ENCODE measurements at places on chromosomes 2 and 18.

- no peak for DNase-seq
Observed at GRCh38 chr2:168090366-168091135, 156.8 kb downstream of the STK39 start.

DNA sequence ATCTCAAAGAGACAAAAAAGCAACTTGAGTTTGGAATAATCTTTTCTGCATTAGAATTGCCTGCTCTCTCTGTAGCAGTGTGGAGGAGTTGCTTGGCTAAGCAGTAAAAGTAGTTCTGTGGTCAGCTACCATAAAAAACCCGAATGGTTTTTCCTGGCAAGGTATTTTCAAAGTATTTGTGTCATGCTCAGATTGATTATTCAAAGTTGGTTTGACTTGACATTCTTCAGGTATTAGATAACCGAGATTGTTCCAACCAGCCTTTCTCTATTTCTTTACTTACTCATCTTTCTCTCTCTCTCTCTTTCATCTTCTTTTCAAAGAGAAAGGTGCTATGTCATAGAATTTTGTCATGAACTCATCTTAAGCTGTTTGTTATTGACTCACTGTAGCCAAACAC is 404.9 kb downstream of the CPS1 start:
- no peak for DNase-seq

- DNase-seq: no peak
Observed at GRCh38 chr2:132430895-132431294, 14.3 kb downstream of the GPR39 start.

DNA sequence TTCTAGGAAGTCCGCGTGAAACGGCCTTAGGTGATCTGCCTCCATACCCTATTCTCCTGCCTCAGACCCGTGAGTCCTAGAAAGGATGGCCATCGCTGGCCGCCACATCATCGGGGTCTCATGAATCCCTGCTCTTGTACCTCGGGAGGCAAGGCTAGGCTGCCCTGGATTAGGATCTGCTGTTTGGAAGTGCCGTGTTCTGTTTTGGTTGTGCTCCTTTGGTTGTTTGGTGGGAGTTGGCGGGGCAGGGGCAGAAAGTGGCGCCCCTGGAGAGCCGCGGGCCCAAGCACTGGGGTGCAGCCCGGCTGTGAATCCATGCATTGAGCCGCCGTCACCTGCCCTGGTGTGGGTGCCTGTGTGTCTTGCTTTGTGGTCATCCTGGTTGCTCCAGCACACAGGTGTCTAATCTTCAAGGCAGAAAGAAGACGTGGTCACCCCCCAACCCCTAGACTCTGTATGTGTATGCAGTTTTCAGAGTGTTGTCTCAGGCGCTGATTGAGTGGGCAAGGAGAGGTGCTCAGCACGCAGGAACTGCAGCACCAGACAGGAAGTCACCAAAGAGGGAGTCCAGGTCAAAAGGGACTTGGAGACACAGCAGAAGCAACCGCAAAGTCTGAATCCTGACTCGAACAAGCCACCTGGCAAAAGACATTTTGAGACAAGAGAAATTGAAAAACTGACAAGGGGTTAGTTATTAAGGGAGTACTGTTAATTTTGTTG is 80.0 kb upstream of the LDLRAD4 start:
- DNase-seq: no peak

DNA sequence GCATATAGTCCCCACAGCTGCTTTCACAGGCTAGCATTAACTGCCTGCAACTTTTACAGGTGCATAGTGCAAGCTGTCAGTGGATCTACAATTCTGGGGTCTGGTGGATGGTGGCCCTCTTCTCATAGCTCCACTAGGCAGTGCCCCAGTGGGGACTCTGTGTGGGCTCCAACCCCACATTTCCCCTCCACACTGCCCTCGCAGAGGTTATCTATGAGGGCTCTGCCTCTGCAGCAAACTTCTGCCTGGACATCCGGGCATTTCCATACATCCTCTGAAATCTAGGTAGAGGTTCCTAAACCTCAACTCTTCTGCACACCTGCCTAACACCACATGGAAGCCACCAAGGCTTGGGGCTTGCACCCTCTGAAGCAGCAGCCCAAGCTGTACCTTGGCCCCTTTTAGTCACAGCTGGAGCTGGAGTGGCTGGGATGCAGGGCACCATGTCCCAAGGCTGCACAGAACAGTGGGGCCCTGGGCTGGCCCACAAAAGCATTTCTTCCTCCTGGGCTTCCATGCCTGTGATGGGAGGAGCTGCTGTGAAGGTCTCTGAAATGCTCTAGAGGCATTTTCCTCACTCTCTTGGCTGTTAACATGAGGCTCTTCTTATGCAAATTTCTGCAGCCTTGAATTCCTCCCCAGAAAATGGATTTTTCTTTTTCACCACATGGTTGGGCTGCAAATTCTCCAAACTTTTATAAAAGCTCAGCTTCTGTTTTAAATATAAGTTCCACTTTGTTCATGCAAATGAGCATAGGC is 59.3 kb downstream of the KDM3A start:
- DNase-seq: no peak

DNA sequence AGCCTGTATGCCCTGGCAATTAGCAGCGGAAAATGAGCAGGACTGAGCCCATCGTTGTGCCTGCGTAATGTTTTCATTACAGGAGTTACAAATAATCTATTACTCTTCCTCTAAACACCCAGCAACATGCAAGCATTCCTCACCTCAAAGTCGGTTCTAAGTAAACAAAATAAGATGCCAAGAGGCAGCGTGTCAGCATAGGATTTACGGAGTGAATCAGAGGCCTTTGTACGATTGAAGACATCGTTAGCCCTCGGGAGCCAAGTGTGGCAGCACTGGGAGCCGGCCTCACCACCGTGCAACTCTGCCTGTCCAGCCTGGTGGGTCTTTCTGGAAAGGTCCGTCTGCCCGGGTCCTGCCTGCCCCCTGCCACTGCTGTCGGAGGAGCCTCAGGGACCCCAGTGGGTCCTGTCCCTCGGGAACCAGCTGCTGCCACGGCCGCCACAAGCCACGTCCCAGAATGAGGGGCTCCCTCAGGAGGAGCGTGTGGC is 80.1 kb upstream of the CTDP1 start:
- DNase-seq: no peak

- no peak for DNase-seq
Observed at GRCh38 chr2:11923935-11924334, 177.5 kb downstream of the LPIN1 start.

DNA sequence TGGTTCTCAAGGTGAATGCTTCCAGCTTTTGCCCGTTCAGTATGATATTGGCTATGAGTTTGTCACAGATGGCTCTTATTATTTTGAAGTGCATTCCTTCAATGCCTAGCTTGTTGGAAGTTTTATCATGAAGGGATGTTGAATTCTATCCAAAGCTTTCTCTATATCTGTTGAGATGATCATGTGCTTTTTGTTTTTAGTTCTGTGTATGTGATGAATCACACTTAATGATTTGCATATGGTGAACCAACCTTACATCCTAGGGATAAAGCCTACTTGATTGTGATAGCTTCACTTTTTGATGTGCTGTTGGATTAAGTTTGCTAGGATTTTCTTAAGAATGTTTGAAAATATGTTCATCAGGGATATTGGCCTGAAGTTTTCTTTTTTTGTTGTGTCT is 112.1 kb downstream of the MBD2 start:
- no peak for DNase-seq

DNA sequence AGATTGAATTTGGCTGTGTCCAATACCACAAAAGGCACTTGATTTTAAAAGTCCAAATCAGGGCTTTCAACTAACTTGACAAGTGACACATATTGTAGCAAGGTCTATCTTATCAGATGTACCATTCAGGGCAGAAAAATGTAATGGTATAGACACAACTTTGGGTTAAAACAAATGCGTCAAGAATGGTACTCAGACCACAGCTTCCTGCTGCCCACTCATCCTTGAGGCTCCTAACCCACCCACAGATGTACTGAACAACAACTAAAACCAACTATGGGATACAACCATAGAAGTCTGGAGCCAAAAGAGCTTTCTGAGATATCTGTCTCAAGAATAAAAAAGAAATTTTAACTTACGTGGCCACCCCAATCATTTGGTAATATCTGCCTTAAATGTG is 105.2 kb downstream of the RBM43 start:
- DNase-seq: no peak

- DNase-seq: no peak
Observed at GRCh38 chr2:241135737-241136136, 13.5 kb downstream of the PASK start.

- no peak for DNase-seq
Observed at GRCh38 chr2:38763228-38763627, 12.1 kb upstream of the SRSF7 start.

DNA sequence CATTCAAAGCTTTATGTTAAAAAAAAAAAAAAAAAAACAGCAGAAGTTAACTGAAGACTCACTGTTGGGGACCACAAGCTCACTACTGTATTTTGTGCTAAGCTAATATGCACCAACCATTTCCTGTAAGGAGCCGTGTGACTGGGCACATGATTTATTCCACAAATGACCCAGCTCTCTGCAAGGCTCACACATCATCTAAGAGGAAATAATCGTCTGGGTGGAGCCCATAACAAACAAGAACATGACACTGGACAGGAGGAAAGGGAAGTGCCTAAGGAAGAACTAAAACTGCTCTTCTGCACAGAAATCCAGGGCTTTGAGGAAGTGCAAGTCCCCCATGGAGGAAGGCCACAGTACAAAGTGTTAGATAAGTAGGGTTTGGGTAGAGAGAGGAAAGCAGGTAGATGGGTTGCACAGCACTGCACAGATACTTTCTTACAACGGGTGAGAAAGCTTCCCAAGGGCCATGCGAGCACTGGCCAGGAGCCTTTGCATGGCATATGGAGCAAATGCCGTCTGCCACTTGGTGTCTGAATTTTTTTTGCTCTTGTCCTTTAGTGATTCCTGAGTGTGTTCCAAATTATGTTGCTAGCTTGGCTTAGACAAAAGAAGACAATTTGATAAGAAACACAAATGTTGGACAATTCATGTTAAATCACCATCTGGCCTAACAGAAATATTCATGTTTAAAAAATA is 24.4 kb downstream of the NFE2L2 start:
- peak; percentile 12 for DNase-seq

DNA sequence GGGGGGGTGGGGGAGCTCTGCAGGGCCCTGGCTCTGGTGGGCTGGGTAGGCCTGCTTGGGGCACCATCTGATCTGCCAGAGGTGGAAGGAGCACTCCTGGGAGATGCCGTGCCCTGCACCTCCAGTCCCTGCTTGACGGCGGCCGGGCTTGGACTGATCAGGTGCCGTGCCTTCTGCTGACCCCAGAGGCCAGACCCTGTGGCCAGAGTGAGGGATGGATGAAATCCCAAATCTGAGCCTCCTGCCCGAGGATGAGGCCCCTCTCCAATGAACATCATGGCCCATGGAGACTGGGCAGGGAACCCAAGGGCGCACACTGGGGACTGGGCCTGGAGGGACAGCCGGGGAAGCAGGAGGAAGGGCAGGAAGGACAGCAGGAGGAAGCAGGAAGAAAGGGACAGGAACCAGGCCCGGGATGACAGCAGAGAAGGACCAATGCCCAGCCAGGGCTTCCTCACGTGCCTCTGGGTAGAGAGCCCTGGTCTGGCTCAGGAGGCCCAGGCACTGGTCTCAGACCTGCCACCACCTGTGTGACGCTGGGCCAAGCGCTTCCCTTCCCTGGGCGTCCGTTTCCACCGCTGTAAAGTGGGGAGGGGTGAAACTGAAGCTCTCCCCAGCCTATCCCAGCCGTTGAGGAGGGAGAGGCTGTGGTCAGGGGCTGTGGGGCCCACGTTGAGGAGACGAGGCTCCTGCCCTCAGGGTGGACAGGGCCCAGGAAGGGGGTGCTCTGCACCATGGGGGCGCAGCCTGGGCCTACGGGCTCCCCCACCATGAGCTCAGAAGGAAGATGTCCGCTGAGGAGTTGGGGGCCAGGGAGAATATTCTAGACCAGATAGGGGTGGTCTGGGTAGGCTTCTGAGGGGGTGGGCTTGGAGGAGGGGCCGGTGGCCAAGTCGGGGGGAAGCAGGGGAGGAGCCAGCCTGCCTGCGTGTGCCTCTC is 1.0 kb upstream of the GPR35 start:
- DNase-seq: no peak

- no peak for DNase-seq
Observed at GRCh38 chr2:128469875-128470274, 151.2 kb upstream of the HS6ST1 start.

DNA sequence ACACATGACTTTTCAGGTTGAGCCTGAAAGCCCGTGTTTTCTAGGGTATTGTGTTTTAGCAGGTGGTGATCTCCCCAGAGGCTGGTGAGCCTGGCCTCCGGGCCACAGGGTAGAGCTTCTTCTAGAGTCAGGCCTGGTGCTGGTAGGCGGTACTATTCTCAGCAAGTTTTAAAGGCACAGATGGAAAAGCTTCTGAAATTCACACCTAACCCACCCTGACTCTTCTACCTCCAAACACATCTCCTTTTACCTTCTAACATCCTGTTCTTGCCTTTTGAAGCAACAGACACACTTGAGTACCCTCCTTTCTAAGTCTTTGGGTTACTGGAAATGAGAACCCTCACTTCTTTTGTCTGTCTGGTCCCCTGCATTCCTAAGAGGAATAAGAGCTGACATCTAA is 191.1 kb downstream of the SETBP1 start:
- DNase-seq: no peak

- no peak for DNase-seq
Observed at GRCh38 chr18:59536166-59536565, 161.1 kb downstream of the CCBE1 start.
